ENCODE measurements at places on chromosomes 3 and 15.

DNA sequence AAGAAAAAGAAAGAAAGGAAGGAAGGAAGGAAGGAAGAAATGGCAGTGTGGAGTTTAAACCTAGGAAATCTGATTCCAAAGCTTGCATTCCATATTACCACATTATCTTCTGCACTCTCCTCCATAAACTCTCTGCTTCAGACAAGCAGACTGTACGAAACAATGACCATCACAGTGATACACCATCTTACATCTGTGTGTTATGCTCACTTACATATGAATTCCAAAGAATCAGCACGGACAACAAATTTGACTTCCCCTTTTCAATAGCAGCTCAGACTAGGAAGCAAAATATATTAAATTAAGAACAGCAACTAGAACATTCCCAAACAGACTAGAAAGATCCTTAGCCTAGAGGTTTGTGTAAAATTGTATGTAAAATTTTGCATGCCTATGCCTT is 18.0 kb upstream of the PPM1L start:
- DNase-seq = no peak

GRCh38 chr3:158103887-158104327 is 2.3 kb downstream of the SHOX2 start:
- no peak for DNase-seq

- no peak for DNase-seq
These were observed 347.7 kb upstream of the ARPP21 start for GRCh38 chr3:35291471-35292236.

- DNase-seq = no peak
These were observed 74.1 kb upstream of the POMGNT2 start for GRCh38 chr3:43180027-43180426.

DNA sequence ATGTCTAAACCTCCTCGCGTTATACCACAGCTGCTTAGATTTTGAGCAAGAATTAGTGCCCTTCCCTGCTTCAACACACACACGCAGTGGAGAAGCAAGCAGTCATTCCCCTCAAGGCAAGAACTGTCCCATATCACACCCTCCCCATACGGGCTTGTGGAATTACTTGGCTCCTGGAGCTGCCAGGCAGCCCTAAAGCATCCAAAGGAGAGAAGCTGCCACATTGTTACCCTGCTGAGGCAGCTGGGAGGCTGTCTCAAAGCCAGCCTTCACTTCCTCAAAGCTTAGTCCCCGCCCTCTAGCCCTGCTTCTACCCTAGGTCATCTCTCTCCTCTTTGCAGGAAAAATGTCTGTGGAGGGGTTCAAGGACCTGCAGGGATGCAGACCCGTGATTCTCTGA is 153.4 kb downstream of the RORA start:
- no peak for DNase-seq

Data from ureter (tissue), 1 donor.